NCI-H187 (cell line): ENCODE measurements at places on chromosomes 1 and 21.

- no peak for DNase-seq
Observed at GRCh38 chr1:37844536-37844935, 14.9 kb downstream of the MTF1 start.

DNA sequence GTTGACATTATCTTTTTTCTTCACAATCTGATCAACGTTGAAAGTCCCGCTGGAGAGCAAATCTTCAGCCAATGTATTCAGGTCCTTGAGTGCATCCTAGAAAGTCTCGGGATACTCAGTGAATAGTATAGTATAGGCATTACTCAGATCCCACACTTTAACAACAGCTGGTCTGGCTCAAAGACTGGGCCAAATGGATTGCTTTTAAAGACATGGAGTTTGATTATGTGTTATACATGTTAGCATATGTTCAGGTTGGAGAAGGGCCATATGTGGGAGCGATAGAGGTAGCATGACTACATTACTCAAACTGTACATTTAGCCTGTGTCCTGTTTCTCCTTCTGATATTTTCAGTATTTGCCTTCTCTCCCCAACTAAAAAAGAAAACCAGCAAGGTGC is 33.1 kb downstream of the OR10Z1 start:
- DNase-seq, result no peak

DNA sequence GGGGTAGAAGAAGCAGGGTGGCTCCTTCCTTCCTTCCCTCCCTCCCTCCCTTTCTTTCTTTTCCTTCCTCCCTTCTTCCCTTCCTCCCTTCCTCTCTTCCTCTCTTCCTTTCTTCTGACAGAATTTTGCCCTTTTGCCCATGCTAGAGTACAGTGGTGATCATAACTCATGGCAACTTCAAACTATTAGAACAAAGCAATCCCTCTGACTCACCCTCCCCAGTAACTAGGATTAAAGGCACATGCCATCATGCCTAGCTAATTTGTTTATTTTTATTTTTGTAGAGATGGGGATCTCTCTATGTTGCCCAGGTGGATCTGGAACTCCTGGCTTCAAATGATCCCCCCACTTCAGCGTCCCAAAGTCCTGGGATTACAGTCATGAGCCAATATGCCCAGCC is 10.0 kb upstream of the RPE65 start:
- no peak for DNase-seq

GRCh38 chr1:27366411-27367159 is at the start of gene MAP3K6:
Gene MAP3K6, minus strand, starts transcription at chr1:27366961. Its CDS starts 364 bp downstream, at chr1:27366597.
- DNase-seq, result peak; percentile 26

DNA sequence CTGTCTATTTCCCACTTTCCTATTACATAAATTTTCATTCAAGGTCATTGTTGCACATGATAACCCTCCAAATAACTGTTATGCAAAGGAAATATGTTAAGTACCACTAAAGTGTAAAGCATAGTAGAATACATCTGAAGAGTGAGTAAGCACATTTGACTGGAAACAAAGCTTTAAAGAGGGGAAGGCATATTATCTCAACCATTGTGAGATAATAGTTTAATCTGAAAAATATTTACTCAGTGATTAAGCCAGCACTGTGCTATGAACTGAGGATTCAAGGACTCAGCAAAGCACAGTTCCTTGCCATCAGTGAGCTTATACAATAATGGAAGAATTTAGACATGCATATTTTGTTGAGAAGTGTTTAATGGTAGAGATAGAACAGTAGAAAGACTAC is 127.4 kb downstream of the HMCN1 start:
- DNase-seq, result no peak
